ENCODE measurements at places on chromosomes 11 and 22.
A peak's percentile ranks its signal among the peaks of the same experiment; 100 is the strongest.

DNA sequence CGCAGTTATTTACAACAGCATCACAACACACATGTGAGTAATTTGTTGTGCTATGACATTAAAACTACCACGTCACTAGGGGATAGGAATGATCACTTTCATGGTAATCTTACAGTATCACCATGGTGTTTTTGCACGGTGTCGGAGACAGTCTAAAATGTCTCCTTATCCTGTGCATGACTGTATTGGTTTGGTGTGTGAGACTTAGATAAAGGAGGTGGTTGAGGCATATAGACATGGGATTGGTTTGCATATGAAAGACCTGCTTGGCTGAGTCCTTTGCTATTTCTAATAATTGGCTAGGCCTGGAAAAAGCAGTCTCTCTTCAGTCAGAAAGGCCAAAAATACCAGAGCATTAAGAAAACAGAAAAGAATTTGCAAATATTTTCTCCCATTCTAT is 30.2 kb downstream of the MSANTD4 start:
- DNase-seq: no peak

- DNase-seq: no peak
Measured at GRCh38 chr11:130599073-130599654, 150.7 kb downstream of the ADAMTS15 start.

DNA sequence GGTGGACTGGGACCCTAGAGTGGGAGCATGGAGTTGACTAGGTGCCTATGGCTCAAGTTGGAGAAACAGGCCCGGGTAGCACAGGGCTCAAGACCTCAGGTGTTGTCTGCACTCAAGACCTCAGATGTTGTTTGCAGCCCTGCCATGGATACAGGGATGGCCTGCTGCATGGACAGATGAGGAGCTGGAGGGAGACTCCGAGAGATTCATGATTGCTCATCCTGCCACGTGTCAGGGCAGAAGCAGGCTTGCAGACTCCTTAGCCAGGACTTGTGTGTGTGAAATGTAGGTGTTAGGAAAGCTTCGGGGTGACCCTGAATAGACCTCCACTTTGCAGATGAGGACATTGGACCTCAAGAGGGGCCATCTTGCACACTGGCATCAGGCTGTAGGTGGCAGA is 921 bp downstream of the CCDC116 start:
- no peak for DNase-seq

- no peak for DNase-seq
Measured at GRCh38 chr11:35334385-35335090, 84.8 kb downstream of the SLC1A2 start.

GRCh38 chr11:12222055-12222792 is 111.8 kb downstream of the MICAL2 start:
- DNase-seq: no peak

GRCh38 chr11:131889760-131890581 is 519.6 kb downstream of the NTM start:
- DNase-seq: no peak

- peak; percentile 28 for DNase-seq
Measured at GRCh38 chr11:110710628-110711381, 1.4 kb downstream of the ARHGAP20 start.

- DNase-seq: no peak
Measured at GRCh38 chr22:25395915-25396314, 168.6 kb upstream of the GRK3 start.

- DNase-seq: no peak
Measured at GRCh38 chr11:75079546-75079945, 17.1 kb downstream of the OR2AT4 start.

DNA sequence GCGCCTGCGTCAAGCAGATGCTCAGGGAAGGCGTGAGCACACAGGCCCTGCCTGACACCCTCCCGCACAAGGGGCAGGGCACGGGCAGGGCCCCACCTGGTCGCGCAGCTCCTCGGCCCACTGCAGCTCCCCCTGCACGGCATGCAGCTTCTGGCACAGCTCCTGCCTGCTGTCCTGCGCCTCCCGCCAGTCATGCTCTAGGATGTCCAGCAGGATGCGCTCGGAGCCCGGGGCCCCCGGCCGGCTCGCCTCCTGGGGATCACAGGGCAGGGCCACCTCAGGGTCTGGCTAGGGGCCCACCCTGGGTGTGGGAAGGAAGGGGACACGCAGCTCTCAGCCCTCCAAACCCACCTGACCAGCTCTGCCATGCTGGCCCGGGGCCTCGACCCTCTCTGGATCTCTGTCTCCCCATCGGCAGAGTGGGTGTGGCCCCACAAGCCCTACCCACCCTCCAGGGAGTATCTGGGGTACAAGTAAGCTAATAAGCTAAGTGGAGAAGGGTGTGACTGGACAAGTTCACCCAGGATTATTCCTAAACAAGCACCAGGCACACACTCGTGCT is 10.7 kb downstream of the CARD10 start:
- no peak for DNase-seq

GRCh38 chr11:27370374-27370773 is 7.4 kb upstream of the CCDC34 start:
- DNase-seq: no peak

DNA sequence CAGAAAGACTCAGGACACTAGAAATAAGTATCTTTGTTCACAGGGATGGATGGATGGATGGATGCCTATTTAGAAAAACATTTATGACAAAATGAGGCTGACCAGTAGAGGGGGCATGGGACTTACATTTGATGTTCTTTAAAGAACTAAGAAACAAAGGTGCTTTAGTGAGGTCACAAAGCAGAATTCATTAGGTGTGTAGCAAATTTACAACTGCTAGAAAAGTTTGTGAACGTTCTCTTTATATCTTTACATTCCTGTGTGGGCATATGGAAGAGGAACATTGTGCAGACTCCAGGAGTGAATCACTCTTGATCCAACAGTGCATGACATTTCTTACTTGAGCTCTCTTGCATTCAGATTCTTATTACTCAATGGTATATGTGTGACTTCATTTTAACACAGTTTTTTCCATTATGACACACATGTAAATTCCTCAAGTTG is 15.8 kb upstream of the SIK2 start:
- DNase-seq: peak; percentile 45

GRCh38 chr11:36131721-36132397 is 157.4 kb downstream of the COMMD9 start:
- DNase-seq: no peak

- no peak for DNase-seq
Measured at GRCh38 chr11:103618528-103618927, 417.9 kb upstream of the DDI1 start.

DNA sequence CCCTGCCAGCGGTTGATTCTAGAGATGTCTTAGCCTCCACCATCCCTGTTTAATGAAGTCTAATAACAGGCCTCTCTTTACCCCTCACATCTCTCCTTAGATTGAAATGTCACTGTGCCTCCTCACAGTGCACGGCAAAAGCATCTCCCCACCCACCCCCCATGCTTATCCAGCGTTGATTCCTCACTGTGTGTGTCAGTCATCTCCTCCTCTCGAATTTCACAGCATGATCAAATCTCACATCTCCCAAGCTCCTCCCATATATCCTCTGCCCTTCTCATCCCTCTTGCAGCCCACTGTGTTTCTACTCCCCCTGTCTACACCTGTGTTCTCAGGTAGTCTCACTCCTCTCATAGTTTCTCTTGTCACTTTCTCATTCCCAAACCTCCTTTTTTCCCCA is 84.6 kb downstream of the DBX1 start:
- no peak for DNase-seq

GRCh38 chr11:116715383-116715782 is 57.4 kb downstream of the BUD13 start:
- no peak for DNase-seq

- no peak for DNase-seq
Measured at GRCh38 chr11:58625826-58626460, 3.5 kb downstream of the CNTF start.

Measured in RWPE1 (cell line).